ENCODE measurements at places on chromosomes 16 and 17.

GRCh38 chr17:27367121-27367981 is 73.4 kb downstream of the WSB1 start:
- DNase-seq: no peak

DNA sequence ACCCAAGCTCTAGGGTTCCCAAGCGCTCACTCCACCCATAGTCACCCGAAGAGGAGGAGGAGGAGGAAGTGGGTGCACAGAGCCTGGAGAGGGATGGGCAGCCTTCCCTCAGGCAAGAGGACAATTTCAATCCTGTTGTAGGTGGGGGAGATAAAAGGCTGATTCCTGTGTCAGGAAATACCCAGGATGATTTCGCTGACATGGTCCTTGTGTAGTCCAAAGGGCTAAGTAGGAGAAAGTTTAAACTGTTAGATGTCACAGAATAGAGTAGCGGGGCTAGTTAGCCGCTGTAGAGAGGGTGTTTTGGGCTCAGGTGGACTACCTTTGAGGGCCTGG is 1.3 kb upstream of the EXOC7 start:
- DNase-seq: no peak

GRCh38 chr16:64362193-64362592 is 759.7 kb downstream of the CDH11 start:
- DNase-seq: no peak

DNA sequence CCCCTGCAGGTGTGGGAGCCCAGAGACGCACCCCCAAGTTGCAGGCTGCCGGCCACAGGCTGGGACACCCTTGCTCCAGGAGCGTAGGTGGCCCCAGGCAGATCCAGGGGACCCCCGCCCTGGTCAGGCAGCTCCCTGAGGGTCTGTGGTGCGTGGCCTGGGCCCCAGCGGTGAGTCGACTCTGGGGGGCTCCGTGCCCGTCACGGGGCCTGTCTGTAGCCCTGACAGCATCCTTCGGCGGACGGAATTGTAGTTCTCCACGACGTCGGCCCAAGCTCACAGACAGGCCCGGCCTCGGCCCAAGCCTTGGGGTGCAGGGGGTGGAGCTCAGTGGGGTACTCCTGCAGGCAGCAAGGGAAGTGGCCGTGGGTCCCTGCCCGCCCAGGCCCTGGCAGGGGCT is 82.9 kb downstream of the LMF1 start:
- DNase-seq: no peak

DNA sequence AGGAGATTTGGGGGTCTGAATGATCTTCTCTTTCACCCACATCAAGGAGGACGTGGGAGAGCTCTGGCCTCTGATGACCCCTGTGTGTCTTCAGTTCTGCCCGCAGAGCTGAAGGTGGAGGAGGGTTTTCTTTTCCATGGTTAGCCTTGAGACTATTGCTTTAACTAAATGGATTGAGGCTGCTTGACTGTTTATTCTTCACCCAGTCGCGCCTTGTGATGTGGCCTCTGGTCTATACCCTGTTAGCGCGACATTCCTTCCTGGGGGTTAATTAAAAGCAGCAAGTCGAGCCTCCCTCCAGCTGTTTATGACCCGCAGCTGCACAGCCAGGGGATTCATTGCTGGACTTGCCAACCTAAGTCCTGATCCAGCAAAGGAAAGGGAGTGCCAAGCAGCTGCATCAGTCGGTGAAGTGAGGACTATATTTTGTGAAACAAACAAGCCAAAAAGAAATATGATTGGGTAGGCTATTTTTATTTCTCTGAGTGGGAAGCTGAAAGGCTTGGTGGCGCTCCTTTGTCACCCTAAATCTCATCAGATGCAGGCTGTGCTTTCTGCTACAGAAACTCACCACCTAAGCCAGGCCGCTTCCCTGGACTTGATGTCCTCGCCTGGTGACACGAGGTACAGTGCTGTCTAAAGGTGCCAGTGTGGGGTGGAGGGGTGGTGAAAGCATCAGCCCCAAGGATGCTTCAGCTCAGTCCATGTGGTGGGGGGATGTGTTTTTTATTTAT is 11.0 kb upstream of the SEC14L1 start:
- DNase-seq: no peak

- no peak for DNase-seq
Observed at GRCh38 chr17:33052856-33053255, 61.2 kb downstream of the SPACA3 start.

DNA sequence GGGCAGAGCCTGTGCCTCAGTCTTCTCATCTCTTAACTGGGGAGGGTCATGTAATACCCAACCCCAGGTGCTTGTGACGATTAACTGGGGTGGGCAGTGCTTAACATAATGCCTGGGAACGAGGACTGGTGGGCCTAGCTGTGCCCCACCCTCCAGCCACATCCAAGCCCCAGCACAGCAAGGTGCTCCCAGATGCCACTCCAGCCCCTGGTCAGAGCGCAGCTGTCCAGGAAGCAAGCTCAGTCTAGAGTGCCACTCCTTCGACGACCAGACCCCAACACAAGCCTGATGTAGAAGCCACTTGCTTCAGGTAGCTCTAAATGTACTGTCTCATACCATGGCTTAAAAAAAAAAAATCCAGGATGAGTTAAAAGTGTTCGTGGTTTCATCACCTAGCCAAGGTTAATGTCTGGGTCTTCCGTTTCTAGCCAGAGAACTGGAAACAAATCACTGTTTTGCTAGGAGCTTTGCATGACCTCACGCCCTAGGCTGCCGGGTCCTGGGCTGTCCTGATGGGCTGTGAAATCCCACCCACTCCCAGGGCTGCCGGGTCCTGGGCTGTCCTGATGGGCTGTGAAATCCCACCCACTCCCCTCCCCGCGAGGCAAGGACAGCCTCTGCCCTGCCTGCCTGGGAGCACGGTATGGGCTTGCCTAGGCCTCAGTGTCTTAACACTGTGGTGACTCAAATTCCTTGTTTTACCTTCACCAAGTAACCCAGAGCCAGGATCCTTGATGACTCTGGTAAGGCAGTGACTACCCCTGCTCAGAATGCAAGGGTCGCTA is 7.7 kb downstream of the MIEF2 start:
- no peak for DNase-seq

DNA sequence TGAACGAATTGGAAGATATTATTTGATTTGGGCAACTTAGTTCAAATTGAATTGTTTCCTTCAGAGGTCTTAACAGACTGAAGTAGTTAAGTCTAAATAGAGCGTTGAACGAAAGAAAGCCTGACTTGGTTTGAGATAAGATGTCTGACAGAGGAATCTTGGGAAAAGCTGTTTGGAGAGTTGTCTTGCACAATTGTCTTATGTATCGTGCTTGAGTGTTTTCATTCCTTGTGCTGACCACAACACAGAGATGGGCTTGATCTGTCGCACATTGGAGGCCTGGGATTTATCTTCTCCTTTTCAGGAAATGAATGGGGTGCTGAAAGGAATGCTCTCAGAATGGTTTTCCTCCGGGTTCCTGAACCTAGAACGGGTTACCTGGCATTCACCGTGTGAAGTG is 7.8 kb downstream of the MLYCD start:
- DNase-seq: no peak

DNA sequence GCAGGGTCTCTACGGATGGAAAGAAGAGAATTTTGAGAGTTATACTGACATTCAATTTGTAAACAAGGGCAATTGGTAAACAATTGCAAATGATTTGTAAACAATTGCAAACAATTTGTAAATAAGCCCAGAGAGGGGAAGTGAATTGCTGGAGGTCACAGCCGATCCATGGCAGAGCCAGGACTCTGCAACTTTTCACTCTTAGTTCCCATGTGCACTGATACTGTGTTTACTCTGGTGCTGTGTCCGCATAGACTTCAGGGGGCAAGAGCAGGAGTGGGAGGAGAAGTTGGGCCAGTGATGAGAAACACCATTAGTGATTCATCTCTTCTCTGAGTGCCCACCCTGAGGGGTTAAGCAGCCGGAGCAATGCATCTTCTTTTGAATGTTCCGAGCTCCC is 14.0 kb downstream of the SCNN1G start:
- no peak for DNase-seq

- no peak for DNase-seq
Observed at GRCh38 chr17:8724451-8724850, 20.2 kb downstream of the CCDC42 start.

DNA sequence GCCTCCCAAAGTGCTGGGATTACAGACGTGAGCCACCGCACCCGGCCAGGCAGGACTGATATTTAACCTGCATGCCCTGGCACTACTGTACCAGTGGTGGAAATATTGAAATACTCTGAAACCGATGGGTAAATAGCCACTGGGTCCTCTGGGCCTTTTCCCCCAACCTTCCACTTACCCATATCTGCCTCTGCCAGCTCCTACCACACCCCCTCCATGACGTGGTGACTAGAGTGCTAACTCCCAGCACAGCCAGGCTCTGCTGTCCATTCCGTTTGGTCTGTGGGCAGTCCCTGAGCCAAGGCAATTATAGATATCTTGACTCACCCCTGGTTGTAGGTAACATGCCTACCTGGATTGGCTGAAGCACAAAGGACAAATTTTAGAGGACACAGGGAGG is 187.8 kb downstream of the PRKCB start:
- DNase-seq: no peak

Measured in DMS53 (cell line).